Upper lobe of right lung (tissue), 1 donor: ENCODE measurements at places on chromosomes 2 and 18. TPM values are rescaled to one million over a fixed set of nuclear protein-coding genes. Genes with fewer than 3 reads are reported as not detected.

DNA sequence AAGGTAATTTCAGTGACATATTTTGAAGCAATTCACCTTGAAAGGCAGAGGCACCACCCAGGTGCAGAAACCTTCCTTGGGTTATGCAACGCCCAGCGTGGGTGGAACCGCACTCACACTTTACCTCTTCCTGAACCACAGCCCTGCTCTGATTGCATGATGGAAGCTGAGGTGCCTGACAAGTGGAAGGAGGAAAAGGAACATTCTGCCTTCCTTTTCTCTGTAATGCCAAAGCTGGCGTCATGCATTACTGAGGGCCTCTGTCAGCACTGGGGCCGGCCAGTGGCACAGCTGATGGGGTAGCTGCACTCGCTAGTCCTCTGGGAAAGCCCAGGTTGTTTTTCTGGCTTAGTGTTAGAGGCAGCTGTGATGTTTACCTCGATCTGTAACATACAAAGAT lies 266.5 kb downstream of the NEDD4L start:
- H3K27ac ChIP-seq = peak overlapping the region; percentile 79
- H3K4me1 ChIP-seq = peaks cover 29% of the 10 kb centered on the region
- no peak overlapping the region for H3K4me3 ChIP-seq
- peak; percentile 91 for DNase-seq
- no peaks in the 10 kb centered on the region for H3K36me3 ChIP-seq

GRCh38 chr2:178913049-178913441 lies 105.8 kb upstream of the TTN start:
- no peak for DNase-seq
- H3K4me1 ChIP-seq = no peaks in the 10 kb centered on the region
- no peaks in the 10 kb centered on the region for H3K36me3 ChIP-seq
- no peaks in the 10 kb centered on the region for H3K27me3 ChIP-seq

- DNase-seq = no peak
- peaks cover 22% of the 10 kb centered on the region for H3K4me1 ChIP-seq
- peaks cover 22% of the 10 kb centered on the region for H3K36me3 ChIP-seq
- no peak overlapping the region for H3K27ac ChIP-seq
These were observed 709 bp upstream of the DQX1 start for GRCh38 chr2:74526649-74527230.

DNA sequence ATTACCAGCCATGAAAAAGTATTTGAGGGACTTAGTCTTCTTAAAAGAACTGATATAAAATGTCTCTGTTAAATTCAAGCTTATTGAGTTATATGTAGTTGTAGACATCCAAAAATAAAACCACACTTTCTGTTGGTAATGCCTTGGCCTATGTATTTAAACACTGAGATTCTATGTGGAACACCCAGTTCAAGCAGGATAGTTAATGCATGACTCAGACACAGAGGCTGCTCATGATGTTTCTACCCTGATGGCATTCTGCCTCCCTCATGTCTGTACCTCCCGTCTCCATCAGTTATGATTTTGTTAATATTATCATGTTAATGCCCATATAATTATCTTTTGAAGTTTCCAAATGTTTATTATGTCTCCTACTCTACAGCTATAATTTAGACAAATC lies 164.5 kb downstream of the XIRP2 start:
- H3K27me3 ChIP-seq = no peaks in the 10 kb centered on the region
- DNase-seq = no peak
- no peaks in the 10 kb centered on the region for H3K36me3 ChIP-seq
- H3K27ac ChIP-seq = no peak overlapping the region
- no peaks in the 10 kb centered on the region for H3K4me1 ChIP-seq
- H3K4me3 ChIP-seq = no peak overlapping the region

DNA sequence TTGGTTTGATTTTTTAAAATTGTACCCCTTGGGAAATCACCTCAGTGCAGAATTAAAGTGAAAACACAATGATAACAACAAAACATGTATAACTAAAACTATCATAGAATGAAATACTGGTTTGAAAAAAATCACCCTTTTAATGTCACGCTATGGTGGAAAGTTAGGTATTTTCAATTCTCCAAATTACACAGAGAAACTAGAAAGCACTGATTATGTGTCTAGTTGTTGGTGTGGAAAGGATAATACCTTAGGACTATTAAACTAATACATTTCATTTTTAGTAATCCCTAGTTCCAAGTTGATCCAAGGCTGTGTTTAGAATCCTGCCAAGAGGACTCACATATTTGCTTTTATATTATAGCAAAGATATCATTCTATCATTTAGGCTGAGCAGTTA lies 71.2 kb downstream of the NUP35 start:
- no peak overlapping the region for H3K27ac ChIP-seq
- no peak for DNase-seq
- H3K36me3 ChIP-seq = no peaks in the 10 kb centered on the region
- no peaks in the 10 kb centered on the region for H3K27me3 ChIP-seq

DNA sequence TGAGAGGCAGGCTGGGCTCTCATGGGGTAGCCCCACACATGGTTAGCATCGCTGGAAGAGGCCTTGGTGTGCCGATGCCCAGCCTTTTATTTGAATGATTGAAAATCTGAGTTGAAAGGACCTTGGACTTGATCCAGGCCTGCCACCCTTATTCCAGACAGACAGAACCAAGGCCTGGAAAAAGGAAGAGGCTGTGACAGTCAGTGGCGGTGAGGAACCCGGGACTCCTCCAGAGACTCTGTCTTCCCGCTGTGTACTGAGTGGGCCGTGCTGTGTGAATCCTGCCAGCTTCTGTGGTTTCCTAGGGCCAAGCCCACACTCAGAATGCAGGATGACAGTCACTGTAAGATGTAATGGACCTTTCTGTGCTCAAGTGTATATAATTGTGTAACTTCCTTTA lies 218.5 kb downstream of the LDLRAD4 start:
- H3K36me3 ChIP-seq = no peaks in the 10 kb centered on the region
- H3K4me1 ChIP-seq = peaks cover 8% of the 10 kb centered on the region
- no peaks in the 10 kb centered on the region for H3K27me3 ChIP-seq
- H3K27ac ChIP-seq = no peak overlapping the region

- H3K4me3 ChIP-seq = no peak overlapping the region
- DNase-seq = no peak
- no peaks in the 10 kb centered on the region for H3K36me3 ChIP-seq
- no peak overlapping the region for H3K27ac ChIP-seq
- H3K4me1 ChIP-seq = no peaks in the 10 kb centered on the region
These were observed 970.5 kb upstream of the SLC39A10 start for GRCh38 chr2:194686569-194686968.

DNA sequence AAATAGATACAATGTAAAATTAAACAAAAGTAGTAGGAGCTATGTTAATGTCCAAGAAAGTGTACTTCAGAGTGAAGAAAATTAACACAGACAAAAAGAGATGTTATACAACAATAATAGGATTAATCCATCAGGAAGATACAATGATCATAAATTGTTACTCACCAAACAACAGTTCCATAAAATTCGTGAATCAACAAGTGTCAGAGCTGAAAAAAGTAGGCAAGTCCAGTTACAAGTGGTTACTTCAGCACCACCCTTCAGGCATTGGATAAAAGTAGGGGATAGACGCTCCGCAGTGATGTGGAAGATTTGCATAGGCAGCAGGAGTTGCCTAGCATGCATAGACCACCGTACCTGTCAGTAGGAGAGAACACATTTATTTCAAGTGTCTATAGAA lies 77.8 kb downstream of the ATP9B start:
- peaks cover 19% of the 10 kb centered on the region for H3K36me3 ChIP-seq
- DNase-seq = no peak
- no peaks in the 10 kb centered on the region for H3K27me3 ChIP-seq
- H3K4me1 ChIP-seq = no peaks in the 10 kb centered on the region

DNA sequence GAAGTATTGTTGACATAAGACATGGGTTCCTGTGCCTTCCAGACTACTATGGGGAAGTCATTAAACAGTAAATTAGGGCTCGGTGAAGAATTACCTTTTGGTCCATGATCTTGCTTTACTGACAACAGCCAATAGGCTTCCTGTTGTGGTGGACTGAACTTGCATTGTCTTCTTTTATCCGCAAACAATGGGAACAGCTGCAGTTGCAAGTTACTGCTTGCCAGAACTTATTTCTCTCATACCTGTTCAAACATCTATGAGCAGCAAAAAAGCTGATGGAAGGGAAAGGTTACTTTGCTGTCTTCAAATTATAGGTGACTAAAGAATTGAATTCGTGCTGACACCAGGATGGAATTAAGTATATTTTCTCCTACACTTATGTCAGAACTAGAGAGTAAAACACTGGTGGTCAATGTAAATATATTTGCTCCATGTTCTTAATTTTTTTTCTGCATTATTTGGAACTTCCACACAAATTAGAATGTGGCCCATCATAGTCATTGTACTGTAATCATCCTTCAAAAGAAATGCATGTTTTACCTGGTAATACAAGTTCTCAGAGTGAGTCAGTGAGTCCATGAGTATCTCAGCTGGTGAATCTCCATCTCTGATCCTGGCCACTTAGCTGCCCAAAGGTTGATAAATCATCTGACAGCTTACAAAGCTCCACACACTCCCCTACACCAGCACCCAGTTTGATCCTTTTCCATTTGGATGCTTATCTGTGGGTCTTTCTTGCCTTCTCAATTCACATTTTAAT lies 37.3 kb upstream of the RNF152 start:
- no peak overlapping the region for H3K27ac ChIP-seq
- H3K4me1 ChIP-seq = no peaks in the 10 kb centered on the region
- DNase-seq = no peak
- no peak overlapping the region for H3K4me3 ChIP-seq
- H3K36me3 ChIP-seq = no peaks in the 10 kb centered on the region

GRCh38 chr2:65919550-65920188 lies 487.3 kb upstream of the SPRED2 start:
- H3K4me3 ChIP-seq = no peak overlapping the region
- peaks cover 4% of the 10 kb centered on the region for H3K4me1 ChIP-seq
- H3K36me3 ChIP-seq = no peaks in the 10 kb centered on the region
- H3K27me3 ChIP-seq = no peaks in the 10 kb centered on the region
- no peak overlapping the region for H3K27ac ChIP-seq

GRCh38 chr2:233250985-233251305 lies 528 bp upstream of the ATG16L1 start:
- DNase-seq = no peak
- H3K36me3 ChIP-seq = peaks cover 18% of the 10 kb centered on the region
- no peaks in the 10 kb centered on the region for H3K27me3 ChIP-seq
- peaks cover 16% of the 10 kb centered on the region for H3K4me1 ChIP-seq
- H3K27ac ChIP-seq = peak overlapping the region; percentile 79

DNA sequence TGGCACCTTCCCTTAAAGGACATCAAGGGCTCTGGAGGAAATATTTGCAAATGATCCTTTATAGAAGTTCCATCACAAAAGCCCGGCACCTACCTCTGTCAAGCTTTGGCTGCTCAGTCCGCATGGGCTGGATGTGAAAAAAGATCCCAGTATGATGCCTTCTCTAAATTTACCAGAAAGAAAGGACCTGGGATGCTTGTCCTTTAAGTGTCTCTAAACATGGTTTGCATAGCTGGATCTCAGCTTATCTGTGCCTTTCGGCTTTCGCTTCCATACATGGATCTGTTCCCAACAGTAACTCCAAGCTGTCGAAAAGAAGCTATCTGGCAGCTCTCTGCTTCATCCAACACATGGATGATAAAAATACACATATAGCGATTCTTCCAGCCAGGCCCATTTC lies 60.4 kb upstream of the SLC8A1 start:
- H3K36me3 ChIP-seq = no peaks in the 10 kb centered on the region
- H3K27ac ChIP-seq = peak overlapping the region; percentile 72
- no peaks in the 10 kb centered on the region for H3K27me3 ChIP-seq

- no peak overlapping the region for H3K4me3 ChIP-seq
- no peaks in the 10 kb centered on the region for H3K36me3 ChIP-seq
- no peak for DNase-seq
- no peak overlapping the region for H3K27ac ChIP-seq
These were observed 193.8 kb upstream of the MMADHC start for GRCh38 chr2:149781263-149781808.

ZSWIM2 gene
- not detected for total RNA-seq

LONRF2 gene
- 4.2 TPM for total RNA-seq

SERPINB13 gene
- total RNA-seq = not detected

MDH1B gene
- 0.26 TPM for total RNA-seq

DTNA gene
- total RNA-seq = 21.8 TPM

FN1 gene
- total RNA-seq = 955 TPM

DYNAP gene
- total RNA-seq = not detected

TMEM200C gene
- total RNA-seq = 0.41 TPM

SERPINB4 gene
- not detected for total RNA-seq

CYP26B1 gene
- 3.8 TPM for total RNA-seq
